ENCODE measurements at places on chromosomes 3 and 15. TPM values are rescaled to one million over a fixed set of nuclear protein-coding genes. Genes with fewer than 3 reads are reported as not detected.

MORF4L1 gene
- total RNA-seq = 463 TPM

ST8SIA2 gene
- not detected for total RNA-seq

SHISA5 gene
- 102 TPM for total RNA-seq

NUP210 gene
- 82.0 TPM for total RNA-seq

GPR171 gene
- 16.7 TPM for total RNA-seq

HIGD2B gene
- 0.28 TPM for total RNA-seq

ATP13A5 gene
- not detected for total RNA-seq

DUOXA2 gene
- not detected for total RNA-seq

LRRC34 gene
- 0.22 TPM for total RNA-seq

CHST13 gene
- not detected for total RNA-seq

GRCh38 chr15:70772402-70772801 is 9.0 kb upstream of the UACA start:
- no peak for DNase-seq

DNA sequence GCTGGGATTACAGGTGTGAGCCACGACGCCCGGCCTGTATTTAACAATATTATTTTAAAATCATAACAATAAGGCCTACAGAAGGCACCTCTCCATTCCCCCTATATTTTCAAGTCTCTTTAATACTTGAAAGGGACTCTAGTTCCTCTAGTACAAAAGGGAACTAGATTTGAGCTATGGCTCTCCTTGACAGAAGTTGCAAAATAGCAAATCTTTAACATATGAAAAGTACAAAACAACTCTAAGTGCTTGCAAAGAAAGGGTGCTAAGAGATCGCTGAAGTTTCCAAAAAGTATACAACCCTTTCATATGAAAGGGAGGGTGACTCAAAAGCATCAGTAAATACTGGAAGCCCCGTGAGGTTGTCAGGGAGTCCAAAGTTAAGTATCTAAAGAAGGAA is 23.8 kb downstream of the AP3S2 start:
- no peak for DNase-seq

DNA sequence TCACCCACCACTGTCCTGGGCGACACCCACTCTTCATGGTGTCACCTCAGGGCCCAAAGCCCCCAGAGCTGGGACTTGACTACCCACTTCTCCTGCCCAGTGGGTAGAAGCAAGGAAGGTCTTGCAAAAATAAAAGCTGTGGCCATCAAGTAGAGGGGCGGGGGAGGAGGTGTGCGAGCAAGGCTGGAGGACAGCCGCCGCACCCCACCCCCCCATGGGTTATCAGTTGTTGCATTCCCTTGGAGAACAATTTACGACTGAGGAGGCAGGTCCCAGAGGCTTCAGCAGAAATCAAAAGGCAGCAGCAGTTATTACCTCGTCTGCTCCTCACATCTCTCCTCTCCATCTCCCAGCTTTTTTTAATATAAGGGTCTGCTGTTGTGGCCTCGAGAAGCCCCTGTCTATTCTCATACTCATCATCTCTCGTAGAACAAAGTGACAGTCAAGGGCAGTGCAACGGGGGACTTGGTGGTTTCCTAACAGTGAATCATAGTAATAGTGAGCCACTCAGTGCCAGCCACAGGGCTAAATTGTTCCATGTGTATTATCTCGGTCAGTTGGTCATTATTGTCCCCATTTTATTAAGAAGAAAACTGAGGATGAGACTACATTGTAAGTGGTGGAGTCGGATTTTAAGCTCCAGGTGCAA is 116.4 kb downstream of the PDCD6IP start:
- DNase-seq = no peak

- DNase-seq = no peak
These were observed 58.4 kb downstream of the GAP43 start for GRCh38 chr3:115681736-115682135.

DNA sequence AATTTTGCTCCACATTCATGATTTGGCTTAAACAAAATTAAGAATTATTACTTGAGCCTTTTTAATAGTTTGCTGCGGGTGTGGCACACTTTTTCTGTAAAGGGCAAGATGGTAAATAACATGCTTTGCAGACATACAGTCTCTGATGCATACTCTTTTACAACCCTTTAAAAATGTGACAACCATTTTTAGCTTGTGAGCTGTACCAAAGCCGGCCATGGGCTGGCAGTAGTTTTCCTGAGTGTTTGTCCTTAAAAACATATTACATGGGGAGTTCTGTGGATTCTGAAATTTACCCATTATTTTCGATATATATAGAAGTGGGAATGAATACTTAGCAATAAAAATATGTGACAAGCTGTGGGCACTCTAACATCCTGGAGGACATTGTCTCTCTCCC is 163.4 kb downstream of the FNDC3B start:
- DNase-seq = no peak

DNA sequence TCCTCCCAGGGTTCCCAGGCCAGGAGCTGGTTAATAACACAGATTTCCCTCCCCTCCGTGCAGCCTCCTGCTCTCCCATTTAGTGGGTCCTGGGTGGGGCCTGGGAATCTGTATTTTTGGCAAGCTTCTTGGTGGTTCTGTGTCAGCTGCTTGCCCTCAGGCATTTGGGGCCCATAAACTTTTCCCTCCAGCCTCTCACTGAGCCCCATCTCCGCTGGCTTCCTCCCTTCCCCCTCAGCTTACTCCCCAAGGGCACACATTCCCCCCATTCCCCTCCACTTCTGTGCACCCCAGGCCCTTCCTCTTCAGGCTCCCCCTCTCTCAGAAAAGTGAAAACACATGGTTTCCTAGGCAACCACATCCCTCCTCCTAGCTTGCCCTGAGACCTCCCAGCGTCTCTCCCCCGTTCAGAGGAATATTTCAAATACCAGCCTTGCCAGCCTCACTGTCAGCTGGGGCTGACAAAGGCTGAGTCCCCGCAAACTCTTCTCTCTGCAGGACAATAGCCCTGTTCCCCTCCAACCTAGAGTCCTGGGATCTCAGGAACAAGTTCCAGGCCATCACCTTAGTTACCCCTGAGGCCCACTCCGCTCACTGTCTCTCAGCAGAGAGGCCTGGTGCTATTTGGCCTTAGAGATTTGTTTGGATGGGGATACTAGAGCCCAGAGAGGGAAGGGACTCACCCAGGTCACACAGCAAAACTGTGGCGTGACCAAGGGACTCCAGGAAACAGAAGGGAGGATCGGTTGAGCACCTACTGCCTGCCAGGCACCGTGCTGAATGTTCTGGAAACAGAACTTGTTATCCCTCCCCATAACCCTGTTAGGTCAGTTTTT is 44.6 kb upstream of the SMAD6 start:
- DNase-seq = no peak

DNA sequence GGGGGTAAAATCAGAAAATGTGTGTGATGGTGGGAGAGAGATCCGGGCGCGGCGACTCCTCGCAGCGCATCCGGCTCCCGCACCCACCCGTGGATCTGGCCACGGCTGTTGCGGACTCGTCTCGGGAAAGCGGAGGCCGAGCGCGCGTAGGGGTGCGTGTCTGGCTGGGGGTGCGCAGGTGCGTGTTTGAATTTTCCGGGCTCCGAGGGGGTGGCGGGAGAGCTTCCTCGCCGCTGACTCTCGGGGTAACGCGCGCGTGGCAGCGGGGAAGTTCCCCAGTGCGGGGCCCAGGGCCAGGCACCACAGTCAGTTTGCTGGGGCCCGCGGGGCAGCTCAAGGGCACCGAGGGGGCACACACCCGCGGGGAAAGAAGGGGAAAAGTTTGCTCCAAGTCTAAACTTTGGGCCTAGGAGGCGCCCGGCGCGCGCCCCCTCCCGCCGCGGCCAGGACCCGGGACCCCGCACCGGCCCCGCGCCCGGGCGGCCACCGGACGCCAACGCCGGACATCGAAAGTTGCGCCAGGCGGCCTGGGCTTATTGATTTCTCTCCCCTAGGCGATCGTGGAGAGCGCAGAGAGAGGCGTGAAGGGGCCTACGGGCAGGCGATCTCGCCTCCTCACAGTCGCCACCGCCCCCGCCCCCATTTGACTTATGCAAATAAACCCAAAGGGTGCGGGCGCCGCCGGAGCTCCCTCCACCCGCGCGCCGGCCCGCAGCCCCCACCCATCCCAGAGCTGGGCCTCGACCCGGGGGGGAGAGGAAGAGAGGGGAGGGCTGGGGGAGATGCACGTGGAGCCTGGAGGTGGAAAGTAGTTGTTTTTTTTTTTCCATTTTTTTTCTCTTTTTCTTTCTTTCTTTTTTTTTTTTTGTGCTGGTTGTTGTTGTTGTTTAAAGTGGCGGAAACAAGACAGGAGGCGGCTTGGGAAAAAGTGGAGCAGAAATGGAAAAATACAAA is 639 bp downstream of the FOXP1 start:
- peak; percentile 79 for DNase-seq

- no peak for DNase-seq
These were observed 129.4 kb downstream of the DNAJB8 start for GRCh38 chr3:128337305-128337704.

DNA sequence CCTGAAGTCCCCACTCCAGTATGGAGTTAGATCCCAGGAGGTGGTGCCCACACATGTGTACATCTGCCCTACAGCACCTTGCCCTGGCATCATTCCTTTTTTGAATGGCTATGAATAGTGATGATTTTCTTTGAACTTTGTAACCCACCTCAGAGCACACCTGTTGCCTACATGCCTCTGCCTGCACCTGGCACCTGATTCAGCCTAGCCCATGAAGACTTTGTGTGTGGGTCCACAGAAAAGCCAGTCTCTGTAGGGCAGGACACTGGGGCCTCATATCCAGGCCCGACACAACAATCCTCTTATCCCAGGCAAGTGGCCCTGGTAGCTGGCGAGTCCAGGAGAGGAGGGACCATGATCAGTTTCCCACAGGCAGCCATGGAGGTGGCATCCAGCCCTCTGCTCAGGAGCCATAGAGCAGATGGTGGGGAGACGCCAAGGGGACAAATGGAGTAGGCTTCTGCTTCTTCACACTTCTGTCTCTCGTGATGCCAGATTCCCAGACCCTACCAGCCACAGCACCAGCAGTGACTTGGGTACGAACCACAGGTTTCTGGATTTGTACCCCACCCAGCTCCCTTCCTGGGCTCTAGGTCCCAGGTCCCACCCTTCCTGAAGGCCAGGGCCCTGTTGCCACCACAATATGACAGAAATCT is 230.7 kb downstream of the UACA start:
- no peak for DNase-seq

- DNase-seq = no peak
These were observed 87.8 kb upstream of the SEC13 start for GRCh38 chr3:10408680-10409079.

- DNase-seq = no peak
These were observed 79.6 kb downstream of the TP63 start for GRCh38 chr3:189710620-189711402.

DNA sequence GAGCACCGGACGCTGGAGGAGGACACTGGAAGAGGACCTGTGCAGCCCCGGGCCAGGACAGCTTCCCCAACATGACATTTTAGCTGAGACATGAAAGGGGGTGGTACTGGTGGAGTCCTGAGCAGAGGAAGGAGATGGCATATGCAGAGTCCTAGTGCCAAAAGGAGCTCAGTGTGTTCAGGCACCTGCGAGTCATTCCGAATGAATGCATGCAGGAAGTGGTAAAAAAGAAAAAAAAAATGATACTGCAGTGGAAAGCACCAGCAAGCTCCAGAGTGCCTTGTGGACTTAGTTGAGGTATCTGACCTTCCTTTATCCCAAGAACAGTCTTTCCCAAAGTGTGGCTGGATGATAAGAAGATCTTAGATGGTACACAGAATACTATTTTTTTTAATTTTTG is 6.6 kb upstream of the ZNF148 start:
- DNase-seq = no peak

DNA sequence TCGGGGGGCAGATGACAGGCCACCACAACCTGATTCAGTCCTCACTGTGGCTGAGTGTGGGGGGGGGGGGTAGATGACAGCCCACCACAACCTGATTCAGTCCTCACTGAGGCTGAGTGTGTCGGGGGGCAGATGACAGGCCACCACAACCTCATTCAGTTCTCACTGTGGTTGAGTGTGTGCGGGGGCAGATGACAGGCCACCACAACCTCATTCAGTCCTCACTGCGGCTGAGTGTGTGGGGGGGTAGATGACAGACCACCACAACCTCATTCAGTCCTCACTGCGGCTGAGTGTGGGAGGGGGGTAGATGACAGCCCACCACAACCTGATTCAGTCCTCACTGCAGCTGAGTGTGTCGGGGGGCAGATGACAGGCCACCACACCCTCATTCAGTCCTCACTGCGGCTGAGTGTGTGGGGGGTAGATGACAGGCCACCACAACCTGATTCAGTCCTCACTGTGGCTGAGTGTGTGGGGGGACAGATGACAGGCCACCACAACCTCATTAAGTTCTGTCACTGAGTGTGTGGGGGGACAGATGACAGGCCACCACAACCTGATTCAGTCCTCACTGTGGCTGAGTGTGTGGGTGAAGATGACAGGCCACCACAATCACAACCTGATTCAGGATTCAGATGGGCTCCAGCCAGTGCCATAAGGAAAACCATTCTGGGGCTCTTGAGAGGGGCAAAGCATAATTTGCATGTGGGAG is 16.9 kb downstream of the ZNF717 start:
- DNase-seq = no peak

DNA sequence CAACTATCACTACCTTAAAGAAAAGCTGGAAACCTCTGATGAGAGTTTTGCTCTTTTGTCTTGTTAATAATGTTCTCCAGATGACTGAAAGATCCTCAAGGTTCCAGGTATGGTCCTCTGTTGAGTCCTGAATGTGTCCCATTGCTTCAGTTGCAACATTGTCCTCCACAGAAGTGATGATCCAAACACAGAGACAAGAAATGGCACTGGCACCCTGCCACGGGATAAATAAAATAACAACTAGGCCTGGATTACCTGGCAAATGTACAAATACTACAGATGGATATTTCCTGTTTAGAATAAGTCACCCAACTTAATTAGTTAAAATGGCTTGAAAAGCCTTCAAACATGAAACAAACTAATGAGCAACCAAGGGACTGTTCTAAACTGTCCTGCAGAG is 58.3 kb downstream of the EIF3J start:
- no peak for DNase-seq

DNA sequence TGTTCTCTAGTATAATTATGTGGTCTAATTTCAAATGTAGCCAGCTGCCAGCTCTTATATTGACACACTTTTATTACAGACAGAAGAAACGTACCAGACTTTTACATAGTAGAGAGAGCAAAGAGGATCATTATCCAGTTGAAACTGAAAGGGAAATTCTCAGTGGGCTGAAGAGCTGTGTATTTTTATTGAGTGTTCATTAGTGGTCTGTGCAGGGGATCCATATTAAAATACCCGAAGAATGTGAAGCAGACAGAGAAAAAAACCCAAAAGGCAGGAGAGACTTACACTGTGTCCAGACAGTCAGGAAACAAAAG is 41.3 kb downstream of the MYRIP start:
- no peak for DNase-seq

DNA sequence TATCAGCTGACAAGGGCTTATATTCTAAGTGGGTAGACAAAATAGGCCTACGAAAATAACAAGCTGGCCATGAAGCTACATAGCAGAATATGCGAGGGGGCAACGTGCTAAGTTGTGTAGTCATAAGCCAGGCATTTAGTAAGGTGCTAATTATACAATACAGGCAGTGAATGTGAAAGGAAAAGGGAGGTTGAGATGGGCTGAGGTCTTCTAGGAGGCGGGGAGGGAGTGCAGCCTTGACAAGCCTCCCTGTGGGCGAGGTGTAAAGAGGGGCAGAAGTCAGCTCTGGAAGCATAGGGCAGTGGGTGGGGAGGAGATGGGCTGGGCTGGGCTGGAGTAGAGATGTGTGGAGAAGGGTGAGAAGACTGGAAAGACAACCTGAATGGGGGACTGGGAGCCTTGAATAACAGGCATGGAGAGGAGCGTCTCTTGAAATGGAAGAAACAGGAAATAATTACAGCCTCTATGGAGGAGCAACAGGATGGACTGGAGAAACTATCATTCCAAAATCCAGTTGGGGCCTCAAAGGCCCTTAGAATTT is 1.2 kb downstream of the TIGIT start:
- no peak for DNase-seq

- no peak for DNase-seq
These were observed 25.9 kb upstream of the MTMR10 start for GRCh38 chr15:31017311-31017710.
